ENCODE measurements at places on chromosomes 2 and 18.

DNA sequence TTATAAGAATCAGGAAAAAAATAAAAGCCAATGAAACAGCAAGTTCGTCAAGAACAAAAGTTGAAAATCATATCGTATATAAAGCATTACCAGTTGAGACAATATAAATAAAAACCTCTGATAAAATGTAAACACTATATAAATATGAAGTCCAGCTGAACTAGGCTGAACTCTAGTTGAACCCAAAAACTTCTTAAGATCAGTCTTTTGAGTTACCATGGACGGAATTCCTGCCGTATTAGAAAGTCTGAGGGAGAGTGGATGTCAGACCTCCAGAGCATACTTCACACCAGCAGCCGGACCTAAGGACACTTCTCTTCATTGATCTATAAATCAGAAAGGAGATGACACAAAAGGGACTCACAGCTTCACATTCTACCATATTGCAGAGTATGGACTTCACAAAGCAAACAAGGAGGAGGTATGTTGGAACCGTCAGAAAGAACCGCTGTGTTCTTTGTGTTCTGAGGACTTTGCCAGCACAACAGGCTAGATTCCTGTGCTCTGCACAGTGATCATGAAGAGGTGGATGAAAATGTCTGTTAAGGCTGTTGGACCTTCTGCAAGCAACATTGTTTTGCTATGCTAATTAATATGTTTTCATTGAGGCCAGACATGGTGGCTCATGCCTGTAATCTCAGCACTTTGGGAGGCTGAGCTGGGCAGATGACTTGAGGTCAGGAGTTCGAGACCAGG lies 67.2 kb upstream of the SP5 start:
- DNase-seq: no peak

GRCh38 chr18:25058521-25058920 lies 293.4 kb downstream of the ZNF521 start:
- no peak for DNase-seq

DNA sequence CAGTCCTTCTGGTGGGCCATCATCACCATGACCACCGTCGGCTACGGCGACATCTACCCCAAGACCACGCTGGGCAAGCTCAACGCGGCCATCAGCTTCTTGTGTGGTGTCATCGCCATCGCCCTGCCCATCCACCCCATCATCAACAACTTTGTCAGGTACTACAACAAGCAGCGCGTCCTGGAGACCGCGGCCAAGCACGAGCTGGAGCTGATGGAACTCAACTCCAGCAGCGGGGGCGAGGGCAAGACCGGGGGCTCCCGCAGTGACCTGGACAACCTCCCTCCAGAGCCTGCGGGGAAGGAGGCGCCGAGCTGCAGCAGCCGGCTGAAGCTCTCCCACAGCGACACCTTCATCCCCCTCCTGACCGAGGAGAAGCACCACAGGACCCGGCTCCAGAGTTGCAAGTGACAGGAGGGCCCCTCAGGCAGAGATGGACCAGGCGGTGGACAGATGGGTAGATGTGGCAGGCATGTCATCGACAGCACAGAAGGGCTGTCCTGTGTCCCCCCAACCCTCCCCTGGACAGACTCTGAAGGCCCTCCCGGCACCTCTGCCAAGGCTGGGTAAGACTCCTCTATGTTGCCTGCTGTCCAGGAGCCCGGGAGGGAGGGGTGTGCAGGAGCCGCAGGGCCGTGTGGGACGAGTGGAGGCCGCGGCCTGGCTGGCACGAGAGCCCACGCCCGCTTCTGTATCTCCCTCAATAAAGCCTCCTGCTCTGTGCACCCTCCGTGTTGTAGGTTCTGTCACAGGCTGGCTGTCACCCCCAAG lies 2.0 kb downstream of the KCNF1 start:
- no peak for DNase-seq

GRCh38 chr2:68935471-68935870 lies 17.2 kb downstream of the GKN2 start:
- DNase-seq: no peak

DNA sequence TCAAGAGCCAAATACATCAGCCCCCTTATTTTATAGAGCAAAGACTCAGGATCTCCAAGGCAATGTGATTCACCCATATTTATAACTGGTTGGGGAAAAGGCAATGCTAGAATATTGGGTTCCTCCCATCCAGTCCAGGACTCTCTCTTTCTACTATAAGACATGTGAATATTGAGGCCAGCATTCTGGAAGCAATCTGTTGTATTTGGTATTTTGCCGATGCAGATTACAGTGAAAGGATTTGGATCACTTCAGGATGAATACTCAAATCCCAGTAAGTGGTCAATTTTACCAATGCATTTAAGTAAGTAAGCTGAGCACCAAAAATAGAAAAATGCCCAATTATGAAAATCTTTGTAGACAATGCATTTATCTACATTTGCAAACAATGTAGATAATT lies 1834.7 kb upstream of the PIK3C3 start:
- DNase-seq: no peak

- peak; percentile 76 for DNase-seq
Measured at GRCh38 chr2:200615247-200615646, 29.4 kb downstream of the AOX1 start.

- no peak for DNase-seq
Measured at GRCh38 chr2:157256626-157257025, 879 bp upstream of the GALNT5 start.

GRCh38 chr2:59886759-59887158 lies 666.7 kb downstream of the BCL11A start:
- DNase-seq: no peak

- no peak for DNase-seq
Measured at GRCh38 chr2:167480986-167481309, 592.7 kb downstream of the XIRP2 start.

- DNase-seq: no peak
Measured at GRCh38 chr2:108805782-108806181, 19.2 kb downstream of the CCDC138 start.

GRCh38 chr2:6876309-6876708 lies 1.3 kb upstream of the RSAD2 start:
- DNase-seq: no peak

GRCh38 chr2:1887915-1888314 lies 143.6 kb upstream of the PXDN start:
- no peak for DNase-seq

- DNase-seq: no peak
Measured at GRCh38 chr2:39646267-39646666, 19.4 kb upstream of the TMEM178A start.

DNA sequence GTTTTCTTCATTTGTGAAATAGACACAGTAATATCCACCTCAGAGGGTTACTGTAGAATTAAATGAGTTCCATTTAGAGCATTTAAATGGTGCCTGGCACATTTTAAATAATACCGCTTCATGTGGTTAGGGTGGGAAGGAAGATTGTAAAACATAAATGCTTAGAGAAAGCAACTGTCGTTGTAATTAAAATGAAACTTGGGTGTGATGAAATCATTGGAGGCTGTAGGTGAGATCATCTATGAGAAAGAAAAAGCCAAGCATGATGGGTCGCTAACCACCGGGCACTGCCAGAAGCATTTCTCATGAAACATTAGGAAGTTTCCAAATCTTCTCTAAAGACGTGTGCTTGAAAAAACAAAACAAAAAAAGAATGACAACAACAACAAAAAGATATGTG lies 8.2 kb upstream of the SLC39A10 start:
- DNase-seq: no peak

DNA sequence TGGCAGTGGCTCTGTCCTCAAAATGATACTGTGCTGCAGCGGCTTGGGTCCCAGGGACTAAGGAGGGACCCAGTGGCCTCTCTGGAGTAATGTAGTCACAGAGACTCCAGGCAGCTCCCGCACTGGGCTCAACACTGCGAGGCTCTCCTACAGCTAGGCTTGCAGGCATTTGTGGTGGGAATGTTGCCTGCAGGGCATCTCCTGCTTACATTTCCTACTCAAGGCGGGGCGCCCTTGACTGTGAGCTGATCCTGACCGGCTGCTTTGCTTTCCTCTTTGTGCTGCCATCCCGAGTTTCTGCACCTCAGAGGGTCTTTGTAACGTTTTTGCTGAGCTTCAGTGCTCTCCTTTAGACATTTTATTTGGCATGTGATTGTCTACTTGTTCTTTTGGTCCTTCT lies 177.4 kb upstream of the FN1 start:
- DNase-seq: no peak

- peak; percentile 82 for DNase-seq
Measured at GRCh38 chr18:24014986-24015638, 558 bp downstream of the TTC39C start.

DNA sequence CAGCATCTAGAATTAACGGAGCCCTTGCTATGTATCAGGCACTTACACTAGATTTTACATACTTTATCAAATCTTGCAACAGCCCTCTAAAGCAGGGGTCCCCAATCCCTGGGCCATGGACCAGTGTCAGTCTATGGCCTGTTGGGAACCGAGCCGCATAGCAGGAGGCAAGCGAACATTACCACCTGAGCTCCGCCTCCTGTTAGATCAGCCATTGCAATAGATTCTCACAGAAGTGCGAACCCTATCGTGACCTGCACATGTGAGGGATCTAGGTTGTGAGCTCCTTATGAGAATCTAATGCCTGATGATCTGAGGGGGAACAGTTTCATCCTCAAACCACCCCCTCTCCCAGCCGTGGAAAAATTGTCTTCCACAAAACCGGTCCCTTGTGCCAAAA lies 13.4 kb downstream of the DNAJB2 start:
- DNase-seq: no peak

DNA sequence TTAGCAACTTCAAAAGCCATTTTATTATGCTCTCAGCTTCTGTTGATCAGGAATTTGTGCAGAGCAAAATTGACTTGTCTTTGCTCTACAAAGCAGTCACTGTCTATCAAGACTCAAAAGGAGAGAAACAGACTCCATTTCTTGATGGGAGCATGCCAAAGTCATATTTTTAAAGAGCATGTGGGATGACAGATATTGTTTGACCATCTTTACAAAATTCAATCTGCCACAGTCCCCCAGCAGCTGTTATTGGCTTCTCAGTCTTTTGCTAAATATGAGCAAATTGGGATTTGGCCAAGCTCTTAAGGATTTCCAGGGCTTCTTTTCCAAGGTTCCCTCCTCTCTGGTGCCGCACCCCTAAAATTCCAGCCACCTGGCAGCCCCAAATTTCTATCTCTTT lies 67.9 kb downstream of the TEX51 start:
- DNase-seq: no peak

DNA sequence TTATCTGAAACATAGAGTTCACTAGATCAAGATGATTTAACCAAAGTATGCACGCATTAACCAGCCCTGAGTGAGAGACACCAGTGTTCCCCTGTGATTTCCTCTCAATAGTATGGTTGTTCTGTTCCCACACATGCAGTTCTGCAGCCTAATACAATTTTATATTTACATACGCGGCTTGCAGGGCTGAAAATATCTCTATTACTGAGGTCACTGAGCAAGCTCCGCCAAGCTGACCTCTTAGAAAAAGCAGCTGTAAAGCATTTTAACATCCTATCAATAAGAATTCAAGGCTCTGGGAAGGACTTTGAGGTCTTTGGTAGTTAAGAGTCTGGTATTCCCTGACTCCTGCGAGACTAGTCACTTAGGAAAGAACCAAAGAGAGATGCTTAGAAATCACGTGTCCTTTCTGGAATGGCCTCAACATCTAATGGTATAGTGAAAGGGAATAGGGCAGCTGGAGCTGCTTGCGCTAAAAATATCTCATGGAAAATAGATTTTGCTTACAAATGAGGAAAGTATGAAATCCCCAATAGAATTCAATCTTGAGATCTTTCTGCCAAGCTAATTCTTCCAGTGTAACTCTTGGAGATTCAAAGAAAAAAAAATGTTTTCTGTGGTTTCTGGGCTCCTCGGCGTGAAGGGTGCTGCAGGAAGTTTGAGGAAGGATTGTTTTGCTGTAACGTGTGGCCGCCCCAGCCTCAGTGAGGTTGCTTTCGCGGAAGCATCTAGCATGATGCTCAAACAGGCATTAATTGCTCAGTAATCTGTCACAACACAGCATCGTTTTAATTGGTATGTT lies 59.2 kb downstream of the DOCK10 start:
- peak; percentile 67 for DNase-seq

- no peak for DNase-seq
Measured at GRCh38 chr2:215808996-215809395, 204.4 kb downstream of the MREG start.

GRCh38 chr2:131125195-131125757 lies 20.1 kb downstream of the PLEKHB2 start:
- no peak for DNase-seq
